DND-41 (cell line): ENCODE measurements at places on chromosomes 16 and 17.

- no peaks in the 10 kb centered on the region for H3K27me3 ChIP-seq
These were observed at the start of gene KCNH4 for GRCh38 chr17:42180922-42181850. KCNH4 (minus strand) TSS chr17:42181142; CDS start chr17:42180945, 197 bp downstream.

GRCh38 chr16:12341423-12341822 is 364.9 kb downstream of the SNX29 start:
- no peaks in the 10 kb centered on the region for H3K4me1 ChIP-seq
- no peak overlapping the region for H3K27ac ChIP-seq
- no peaks in the 10 kb centered on the region for H3K27me3 ChIP-seq
- DNase-seq = no peak
- no peak overlapping the region for H3K4me3 ChIP-seq

GRCh38 chr17:8887834-8888703 is 20.6 kb upstream of the PIK3R6 start:
- H3K36me3 ChIP-seq = peaks cover 81% of the 10 kb centered on the region
- no peaks in the 10 kb centered on the region for H3K4me1 ChIP-seq
- no peak overlapping the region for H3K4me3 ChIP-seq
- no peak for DNase-seq
- H3K27ac ChIP-seq = no peak overlapping the region

GRCh38 chr16:12201216-12201615 is 224.7 kb downstream of the SNX29 start:
- no peak overlapping the region for H3K27ac ChIP-seq
- H3K4me3 ChIP-seq = no peak overlapping the region

GRCh38 chr16:57630931-57631845 is 2.8 kb downstream of the ADGRG1 start:
- H3K36me3 ChIP-seq = no peaks in the 10 kb centered on the region
- no peaks in the 10 kb centered on the region for H3K27me3 ChIP-seq
- no peak overlapping the region for H3K4me3 ChIP-seq

GRCh38 chr16:1839554-1839953 is 12.5 kb downstream of the FAHD1 start:
- no peak overlapping the region for H3K4me3 ChIP-seq
- no peak overlapping the region for H3K27ac ChIP-seq
- H3K27me3 ChIP-seq = no peaks in the 10 kb centered on the region
- DNase-seq = no peak
- no peaks in the 10 kb centered on the region for H3K36me3 ChIP-seq
- H3K4me1 ChIP-seq = no peaks in the 10 kb centered on the region

DNA sequence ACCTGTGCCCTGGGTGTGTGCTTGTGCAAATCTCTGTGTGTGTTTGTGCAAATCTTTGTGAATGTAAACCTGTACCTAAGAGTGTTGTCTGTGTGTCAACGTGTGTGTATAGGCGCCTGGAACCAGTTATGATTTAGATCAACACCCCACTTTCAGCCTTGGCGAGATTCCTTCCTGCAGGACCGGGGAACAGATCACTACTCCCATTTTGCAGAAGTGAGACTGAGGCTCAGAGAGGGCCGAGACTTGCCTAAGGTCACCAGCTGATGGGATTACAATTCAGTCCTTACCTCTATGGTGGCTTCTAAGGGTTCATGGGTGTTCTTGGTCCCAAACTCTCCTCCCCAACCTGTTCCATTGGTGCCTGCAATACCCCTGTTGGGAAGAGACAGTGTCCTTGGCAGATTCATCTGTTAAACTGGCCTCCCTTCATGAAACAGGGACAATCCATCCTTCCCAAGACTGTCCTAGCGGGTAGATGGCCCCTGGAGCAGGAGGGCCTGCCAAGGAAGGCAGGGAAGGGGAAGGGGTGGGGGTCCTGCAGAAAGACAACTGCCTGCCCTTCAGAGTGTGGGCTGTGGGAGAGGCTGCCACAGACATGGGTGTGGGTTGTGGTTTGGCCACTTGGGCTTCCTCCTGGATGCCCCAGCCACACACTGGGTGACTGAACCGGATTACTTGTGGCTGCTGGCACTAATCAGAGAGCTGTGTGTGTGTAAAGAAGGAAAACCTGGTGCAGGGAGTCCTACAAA is 6.9 kb upstream of the MAPK7 start:
- no peak overlapping the region for H3K27ac ChIP-seq
- no peaks in the 10 kb centered on the region for H3K36me3 ChIP-seq
- H3K27me3 ChIP-seq = no peaks in the 10 kb centered on the region
- no peak overlapping the region for H3K4me3 ChIP-seq
